Glutamatergic neuron (in vitro differentiated cells): ENCODE measurements at places on chromosomes 1 and 21.
A peak's percentile ranks its signal among the peaks of the same experiment; 100 is the strongest.

GRCh38 chr21:26087223-26087918 lies 83.2 kb downstream of the APP start:
- no peak for DNase-seq

DNA sequence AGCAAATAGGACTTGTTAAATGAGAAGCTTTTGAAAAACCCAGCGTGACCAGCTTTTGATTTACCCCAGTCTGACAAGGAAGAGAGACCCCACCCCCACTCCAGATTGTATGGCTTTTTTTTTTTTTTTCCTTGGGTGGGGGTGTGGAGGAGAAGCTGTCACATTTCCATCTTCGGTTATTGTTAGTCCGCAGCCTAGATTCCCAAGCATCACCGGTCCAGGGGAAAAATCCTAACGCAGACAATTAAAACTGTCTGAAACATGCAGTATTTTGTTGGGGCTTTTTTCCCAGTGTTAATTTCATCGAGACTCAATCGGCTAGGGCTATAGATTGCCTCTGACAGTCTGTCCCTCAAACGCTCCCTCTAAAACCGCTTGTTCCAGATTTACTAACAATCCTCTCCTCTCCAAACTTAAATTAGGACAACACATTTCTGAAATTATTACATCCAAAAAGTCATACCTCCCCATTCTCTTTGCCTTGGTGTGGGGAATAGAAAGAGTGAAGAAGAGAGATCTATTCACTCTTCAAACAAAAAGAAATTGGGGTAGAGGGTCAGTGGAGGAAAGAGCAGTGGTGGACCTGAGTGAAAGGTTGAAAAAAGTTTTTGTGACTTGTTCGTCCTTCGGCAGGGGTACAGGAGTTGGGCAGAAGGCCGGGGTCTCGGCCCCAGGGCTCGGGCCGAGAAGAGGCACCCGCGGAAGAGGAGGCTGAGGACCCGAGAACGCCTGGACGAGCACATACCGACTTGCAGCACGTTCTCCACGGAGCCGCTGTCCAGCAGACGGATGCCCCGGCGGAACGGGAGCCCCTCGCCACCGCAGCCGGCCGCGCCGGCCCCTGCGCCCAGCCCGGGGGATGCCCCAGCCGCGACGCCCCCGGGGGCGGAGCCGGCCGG lies 1.1 kb downstream of the ZSWIM5 start:
- DNase-seq: peak; percentile 54

DNA sequence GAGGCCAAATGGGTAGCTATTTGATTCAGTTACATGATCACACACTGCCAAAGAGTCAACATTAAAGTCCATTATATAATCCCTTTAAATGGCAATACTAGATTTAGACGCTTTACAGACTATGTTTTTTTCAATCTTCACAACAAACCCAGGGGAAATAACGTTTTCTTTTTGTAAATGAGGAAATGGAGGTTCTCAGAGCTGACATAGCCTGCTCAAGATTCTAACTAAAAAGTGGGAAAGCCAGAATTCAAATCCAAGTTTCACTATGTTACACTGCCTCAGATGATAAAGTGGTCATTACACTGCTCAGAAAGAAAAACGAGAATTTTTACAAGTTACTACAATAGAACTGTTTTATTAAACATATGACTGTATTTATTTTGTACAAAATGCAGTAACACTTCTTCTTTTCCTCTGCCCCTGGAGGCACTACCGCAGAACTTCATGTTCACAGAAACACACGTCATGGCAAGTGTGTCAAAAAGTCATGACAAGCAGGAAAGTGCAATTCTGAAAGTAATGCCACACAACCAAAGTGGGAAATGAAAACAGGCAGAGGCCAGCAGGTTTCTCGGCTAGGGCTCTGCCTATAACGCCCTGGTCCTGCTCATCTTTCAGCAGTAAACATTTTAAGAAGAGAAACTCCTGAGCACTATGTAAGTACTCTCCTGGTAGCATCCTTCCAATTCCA lies 19.0 kb downstream of the THEMIS2 start:
- DNase-seq: no peak

- DNase-seq: no peak
Measured at GRCh38 chr1:46539972-46540371, 11.5 kb downstream of the KNCN start.

- DNase-seq: no peak
Measured at GRCh38 chr1:58791106-58791505, 7.3 kb upstream of the JUN start.

GRCh38 chr1:51282605-51283004 lies 46.5 kb downstream of the RNF11 start:
- no peak for DNase-seq

DNA sequence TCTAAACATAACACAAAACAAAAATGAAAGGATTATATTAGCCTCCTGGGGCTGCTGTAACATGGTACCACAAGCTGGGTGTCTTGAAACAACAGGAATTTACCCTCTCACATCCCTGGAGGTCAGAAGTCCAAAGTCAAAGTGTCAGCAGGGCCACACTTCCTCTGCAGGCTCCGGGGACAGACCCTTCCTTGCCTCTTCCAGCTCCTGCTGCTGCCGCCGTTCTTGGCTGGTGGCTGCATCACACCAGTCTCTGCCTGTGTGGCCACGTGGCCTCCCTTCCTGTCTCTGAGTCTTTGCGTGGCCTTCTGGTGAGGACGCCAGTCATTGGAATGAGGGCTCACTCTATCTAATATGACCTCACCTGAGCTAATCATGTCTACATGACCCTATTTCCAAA lies 8.2 kb downstream of the SLC37A1 start:
- no peak for DNase-seq

GRCh38 chr1:21855257-21856096 lies 43.4 kb downstream of the LDLRAD2 start:
- no peak for DNase-seq

GRCh38 chr1:219298571-219299148 lies 125.0 kb downstream of the LYPLAL1 start:
- no peak for DNase-seq

DNA sequence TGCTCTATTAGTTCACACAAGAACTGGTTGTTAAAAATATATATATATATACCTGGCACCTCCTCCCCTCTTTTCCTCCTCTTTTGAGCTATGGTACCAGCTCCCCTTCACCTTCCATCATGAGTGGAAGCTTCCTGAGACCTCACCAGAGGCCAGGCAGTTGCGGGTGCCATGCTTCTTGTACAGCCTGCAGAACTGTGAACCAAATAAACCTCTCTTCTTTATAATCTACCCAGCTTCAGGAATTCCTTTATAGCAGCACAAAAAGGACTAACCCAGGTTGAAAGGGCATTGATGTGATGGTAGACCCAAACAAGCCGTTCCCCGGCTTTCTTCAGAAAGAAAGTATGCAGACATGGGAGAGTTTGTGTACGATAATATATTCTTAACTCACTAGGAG lies 14.9 kb downstream of the RSPH1 start:
- DNase-seq: no peak

GRCh38 chr1:54936791-54937190 lies 43.6 kb upstream of the TMEM61 start:
- DNase-seq: no peak

GRCh38 chr21:42809577-42810475 lies 69.5 kb downstream of the WDR4 start:
- DNase-seq: peak; percentile 57

GRCh38 chr1:3930301-3931006 lies 30.4 kb upstream of the C1orf174 start:
- no peak for DNase-seq

- no peak for DNase-seq
Measured at GRCh38 chr1:84171481-84171880, 27.4 kb downstream of the PRKACB start.

GRCh38 chr1:197093226-197093885 lies 26.3 kb upstream of the F13B start:
- DNase-seq: no peak

DNA sequence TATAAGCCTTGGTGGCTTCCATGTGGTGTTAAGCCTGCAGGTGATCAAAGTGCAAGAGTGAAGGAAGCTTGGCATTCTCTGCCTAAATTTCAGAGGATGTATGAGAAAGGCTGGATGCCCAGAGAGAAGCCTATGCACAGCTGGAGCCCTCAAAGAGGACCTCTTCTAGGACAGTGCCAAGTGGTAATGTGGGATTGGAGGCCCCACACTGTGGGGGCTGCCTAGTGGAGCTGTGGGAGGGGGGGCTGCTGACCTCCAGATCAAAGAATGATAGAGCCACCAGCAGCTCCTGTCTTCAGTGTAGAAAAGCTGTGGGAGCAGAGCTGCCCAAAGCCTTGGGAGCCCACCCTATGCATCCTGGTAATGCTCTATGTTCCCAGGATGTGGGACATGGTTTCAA lies 1512.7 kb upstream of the TPTE start:
- no peak for DNase-seq

- no peak for DNase-seq
Measured at GRCh38 chr1:95229706-95230105, 4.3 kb upstream of the RWDD3 start.

GRCh38 chr1:79819140-79819539 lies 812.6 kb upstream of the ADGRL4 start:
- no peak for DNase-seq

DNA sequence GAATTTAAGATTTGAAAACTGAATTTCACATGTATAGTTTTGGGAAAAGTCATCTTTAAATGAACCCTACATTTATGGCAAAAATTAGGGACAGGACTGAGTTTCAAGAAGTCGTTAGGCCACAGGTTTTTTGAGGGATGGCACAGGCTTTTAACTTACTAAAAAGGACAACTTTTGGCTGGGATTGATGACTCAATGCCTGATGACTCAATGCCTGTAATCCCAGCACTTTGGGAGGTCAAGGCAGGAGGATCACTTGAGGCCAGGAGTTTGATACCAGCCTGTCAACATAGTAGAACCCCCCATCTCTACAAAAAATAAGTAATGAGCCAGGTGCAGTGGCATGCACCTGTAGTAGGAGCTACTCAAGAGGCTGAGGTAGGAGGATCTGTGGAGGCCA lies 15.9 kb downstream of the UCK2 start:
- no peak for DNase-seq

- DNase-seq: no peak
Measured at GRCh38 chr1:72419229-72419628, 136.9 kb upstream of the NEGR1 start.
